ENCODE measurements at places on chromosomes 16 and 17. TPM values are rescaled to one million over a fixed set of nuclear protein-coding genes. Genes with fewer than 3 reads are reported as not detected.

DNA sequence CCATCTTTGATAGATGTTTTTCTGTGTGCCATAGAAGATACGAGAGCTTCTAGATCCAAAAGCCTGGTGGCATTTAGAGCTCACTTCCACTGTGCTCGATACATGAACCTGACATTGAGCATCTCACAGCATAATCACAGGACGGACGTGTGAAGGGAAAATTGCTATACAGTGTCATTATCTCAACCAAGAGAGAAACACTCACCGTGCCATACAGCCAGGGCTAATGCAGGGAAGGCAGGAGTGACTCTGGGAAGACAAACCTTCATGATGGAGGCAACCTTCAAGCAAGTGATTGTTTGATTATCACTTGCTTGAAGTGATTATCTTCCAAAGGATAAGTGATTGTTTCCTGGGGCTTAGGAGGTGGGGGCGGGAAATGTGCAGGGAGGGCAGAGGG, 218.2 kb upstream of the HSBP1 start:
- DNase-seq, result no peak

GRCh38 chr17:81479175-81480071, 33.2 kb downstream of the ACTG1 start:
- no peak for DNase-seq

DNA sequence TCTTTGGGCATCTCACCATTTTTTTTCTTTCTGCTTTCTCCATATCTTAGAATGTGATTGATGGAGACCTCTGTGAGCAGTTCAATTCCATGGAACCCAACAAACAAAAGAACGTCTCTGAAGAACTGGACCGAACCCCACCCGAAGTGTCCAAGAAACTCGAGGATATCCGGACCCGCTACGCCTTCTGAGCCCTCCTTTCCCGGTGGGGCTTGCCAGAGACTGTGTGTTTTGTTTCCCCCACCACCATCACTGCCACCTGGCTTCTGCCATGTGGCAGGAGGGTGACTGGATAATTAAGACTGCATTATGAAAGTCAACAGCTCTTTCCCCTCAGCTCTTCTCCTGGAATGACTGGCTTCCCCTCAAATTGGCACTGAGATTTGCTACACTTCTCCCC, 48.0 kb downstream of the SF3B3 start:
- DNase-seq, result no peak

DNA sequence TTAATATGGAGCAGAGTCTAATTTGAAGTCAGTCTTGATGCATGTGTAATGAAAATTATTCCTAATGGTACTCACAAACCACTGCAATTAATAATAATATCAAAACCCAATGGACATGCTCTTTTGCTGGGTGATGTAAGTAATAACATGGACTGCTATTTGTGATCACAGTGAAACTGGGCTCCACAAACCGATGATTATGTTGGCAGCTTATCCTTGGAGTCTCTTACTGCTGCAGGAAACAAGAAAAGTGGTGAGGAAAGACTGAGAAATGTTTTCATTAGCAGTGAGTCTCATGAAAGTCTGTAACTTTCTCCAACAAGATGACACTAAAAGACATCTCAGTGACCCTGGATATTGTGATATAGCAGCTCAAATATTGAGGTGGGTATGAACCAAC, 45.2 kb downstream of the TMEM100 start:
- no peak for DNase-seq

GRCh38 chr17:18327093-18327492, 12.0 kb downstream of the SMCR8 start:
- no peak for DNase-seq

- DNase-seq, result no peak
Measured at GRCh38 chr16:78385086-78385805, 285.8 kb downstream of the WWOX start.

- no peak for DNase-seq
Measured at GRCh38 chr16:84604477-84605013, 13.3 kb downstream of the COTL1 start.

- no peak for DNase-seq
Measured at GRCh38 chr17:32288615-32289014, 23.0 kb downstream of the RHBDL3 start.

GRCh38 chr17:67615011-67615561, 102.7 kb upstream of the NOL11 start:
- DNase-seq, result no peak

DNA sequence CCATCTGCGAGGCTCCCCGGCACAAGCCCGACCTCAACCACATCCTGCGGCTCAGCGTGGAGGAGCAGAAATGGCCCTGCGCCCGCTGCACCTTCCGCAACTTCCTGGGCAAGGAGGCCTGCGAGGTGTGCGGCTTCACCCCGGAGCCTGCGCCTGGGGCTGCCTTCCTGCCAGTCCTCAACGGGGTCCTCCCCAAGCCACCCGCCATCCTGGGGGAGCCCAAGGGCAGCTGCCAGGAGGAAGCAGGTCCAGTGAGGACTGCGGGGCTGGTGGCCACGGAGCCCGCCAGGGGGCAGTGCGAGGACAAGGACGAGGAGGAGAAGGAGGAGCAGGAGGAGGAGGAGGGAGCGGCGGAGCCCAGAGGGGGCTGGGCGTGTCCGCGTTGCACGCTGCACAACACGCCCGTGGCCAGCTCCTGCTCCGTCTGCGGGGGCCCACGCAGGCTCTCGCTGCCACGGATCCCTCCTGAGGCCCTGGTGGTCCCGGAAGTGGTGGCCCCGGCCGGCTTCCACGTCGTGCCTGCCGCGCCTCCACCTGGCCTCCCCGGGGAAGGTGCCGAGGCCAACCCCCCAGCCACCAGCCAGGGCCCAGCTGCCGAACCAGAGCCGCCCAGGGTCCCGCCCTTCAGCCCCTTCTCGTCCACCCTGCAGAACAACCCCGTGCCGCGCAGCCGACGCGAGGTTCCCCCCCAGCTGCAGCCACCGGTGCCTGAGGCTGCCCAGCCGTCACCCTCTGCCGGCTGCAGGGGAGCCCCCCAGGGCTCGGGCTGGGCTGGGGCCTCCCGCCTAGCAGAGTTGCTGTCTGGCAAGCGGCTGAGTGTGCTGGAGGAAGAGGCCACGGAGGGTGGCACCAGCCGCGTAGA, 13.1 kb upstream of the PRR35 start:
- no peak for DNase-seq

DNA sequence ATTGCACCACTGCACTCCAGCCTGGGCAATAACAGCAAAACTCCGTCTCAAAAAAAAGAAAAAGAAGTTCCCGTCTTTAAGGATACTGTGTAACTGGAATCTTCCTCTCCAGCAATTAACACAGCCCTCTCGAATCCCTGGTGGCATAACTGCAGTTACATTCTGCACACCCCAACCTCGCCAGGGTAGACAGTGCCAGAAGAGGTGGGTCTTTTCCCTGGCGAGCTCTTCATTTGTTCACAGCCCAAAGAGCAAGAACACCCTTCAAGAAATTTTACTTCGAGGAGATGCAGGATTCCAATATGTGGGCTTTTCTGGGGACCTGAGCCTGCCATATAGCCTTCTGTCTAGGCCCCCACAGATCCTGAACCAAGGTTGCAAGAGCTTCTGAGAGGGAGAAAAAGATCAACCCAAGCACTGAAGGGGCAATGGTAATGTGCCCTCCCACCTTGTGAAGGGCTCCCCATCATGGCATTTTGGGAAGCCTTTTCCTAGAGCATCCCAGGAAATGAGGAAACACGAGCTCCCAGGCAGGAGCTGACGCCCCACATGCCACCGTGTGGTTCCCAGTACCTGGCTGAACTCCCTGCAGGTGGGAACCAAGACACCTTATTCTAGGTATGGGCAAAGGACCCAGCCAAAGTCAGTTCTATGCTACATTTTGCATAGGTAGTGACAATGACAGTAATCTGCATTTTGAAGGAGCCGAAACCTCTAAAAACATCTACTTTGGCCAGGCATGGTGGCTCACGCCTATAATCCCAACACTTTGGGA, 26.9 kb downstream of the TK2 start:
- no peak for DNase-seq

DNA sequence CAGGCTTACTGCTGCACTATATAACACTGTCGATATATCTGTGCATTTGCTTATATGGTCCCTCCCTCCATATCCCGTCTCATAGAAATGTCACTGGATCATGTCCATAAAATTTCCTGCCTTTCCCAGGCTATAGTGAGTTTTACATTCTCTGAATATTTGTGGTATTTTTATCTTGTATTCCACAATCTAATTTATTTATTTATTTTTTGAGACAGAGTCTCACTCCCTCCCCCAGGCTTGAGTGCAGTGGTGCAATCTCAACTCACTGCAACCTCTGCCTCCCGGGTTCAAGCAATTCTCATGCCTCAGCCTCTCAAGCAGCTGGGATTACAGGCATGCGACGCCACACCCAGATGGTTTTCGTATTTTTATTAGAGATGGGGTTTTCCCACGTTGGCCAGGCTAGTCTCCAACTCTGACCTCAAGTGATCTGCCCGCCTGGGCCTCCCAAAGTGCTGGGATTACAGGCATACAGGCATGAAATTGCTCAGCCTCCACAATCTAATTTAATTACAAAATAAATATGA, 12.9 kb downstream of the TRIM37 start:
- peak; percentile 24 for DNase-seq

GRCh38 chr16:76913046-76913445, 277.9 kb upstream of the MON1B start:
- DNase-seq, result no peak

GRCh38 chr17:38905375-38905774, 20.0 kb upstream of the LASP1NB start:
- DNase-seq, result no peak

DNA sequence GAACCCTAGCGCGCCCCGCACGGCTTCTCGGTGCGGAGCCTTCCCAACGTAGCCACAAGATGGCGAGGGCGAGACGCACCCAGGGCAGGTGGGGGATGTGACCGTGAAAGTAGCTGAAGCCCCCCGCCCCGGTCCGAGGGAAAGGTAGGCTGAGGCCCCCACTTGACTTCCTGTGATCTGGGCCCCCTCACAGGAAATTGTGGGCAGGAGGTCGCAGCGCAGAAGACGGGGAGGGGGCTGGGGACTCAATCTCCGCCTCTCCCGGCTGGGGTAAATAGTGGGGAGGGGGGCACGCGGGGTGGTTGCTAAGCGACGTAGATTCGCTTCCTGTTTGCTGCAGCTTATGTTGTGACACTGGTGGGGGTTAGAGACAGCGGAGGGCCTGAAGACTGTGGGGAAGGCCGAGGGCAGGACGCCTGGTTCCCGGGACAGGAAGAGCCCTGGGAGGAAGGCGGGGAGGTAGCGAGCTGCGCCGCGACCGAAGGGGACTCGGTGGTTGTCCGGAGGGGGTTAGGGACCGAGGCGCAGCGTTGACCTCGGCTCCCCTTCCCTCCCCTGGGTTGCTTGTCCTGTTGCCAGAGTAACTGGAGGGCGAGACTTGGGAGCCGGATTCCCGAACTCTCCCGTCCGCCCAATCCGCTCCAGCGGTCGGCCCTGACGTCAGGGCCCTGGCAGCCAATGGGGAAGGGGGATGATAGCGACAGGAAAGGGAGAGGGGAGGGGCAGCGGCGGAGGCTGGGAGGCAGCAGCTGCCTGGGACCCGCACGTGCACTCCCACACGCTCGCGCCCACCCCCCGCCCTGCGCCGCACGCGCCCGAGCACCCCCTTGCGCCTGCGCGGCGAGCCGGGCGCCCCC, 1.2 kb downstream of the KDM6B start:
- DNase-seq, result peak; percentile 82

- no peak for DNase-seq
Measured at GRCh38 chr16:27778926-27779570, 229.1 kb downstream of the KATNIP start.

DNA sequence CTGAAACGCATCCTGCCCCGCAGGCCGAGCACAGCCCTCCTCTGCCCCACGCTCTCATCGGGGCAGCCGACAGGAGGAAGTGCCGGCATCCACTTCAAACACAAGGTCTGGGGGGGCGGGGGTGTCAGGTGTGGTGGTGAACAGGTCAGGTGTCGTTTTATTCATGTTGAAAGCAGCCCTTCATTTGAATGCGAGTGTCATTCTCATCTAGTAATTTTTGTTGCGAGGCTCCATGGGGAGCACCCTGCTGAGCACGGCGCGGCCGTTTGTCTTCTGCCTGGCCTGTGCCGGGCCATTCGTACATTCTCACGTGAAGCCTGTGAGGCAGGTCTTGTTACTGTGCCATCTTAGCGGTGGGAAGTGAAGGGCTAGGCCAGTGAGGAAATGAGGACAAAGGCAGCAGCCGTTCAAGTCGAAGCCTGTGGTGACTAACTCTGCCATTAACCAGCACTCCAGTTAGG, 1.9 kb downstream of the ACSF3 start:
- no peak for DNase-seq

DNA sequence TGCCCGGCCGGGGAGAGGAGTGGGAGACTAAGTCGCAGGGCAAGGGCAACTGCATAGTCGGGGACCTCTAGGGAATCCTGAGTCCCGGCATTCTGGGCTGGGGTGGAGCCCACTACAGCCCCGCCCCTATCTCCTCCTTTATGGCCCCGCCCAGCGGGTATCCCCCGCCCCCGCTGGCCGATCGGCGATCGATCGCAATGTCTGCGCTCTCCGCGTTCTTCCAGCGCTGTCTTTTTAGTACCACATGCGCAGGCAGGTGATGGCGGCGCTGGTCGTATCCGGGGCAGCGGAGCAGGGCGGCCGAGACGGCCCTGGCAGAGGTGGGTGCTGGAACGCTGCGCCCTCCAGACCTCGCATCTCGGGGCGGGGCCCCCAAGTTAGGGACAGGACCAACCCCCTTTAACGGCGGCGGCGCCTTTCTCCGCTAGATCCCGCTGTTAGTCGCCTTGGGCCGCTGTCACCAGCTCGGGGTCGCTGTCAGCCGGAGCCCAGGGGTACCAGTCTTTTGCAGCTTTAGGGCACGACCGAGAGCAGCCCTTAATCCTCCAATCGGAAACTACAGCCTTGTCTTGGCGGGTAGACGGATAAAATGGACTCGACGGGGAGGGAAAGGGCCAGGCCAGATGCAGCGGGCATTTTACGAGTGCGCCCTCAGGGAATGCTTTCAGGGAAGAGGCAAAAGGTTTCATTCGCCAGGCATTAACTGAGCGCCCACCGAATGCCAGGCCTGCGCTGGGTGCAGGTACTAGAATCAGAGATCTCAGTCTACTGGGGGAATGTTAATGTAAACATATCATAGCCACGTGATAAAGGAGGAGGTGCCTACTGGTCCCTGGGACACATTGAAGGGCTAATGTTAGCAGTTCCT, at the start of gene DPH1:
Gene DPH1, plus strand, starts transcription at position 243 of the 868 bp plus-strand sequence. Its CDS starts 17 bp downstream, at position 260.
- no peak for DNase-seq

- no peak for DNase-seq
Measured at GRCh38 chr17:59839651-59840328, 53.0 kb downstream of the TUBD1 start.

Gene CA7
- total RNA-seq, result not detected

Gene PFN1
- total RNA-seq, result 444 TPM

Gene TMEM114
- not detected for total RNA-seq

Gene TBC1D3
- total RNA-seq, result not detected

Gene KRTAP3-1
- total RNA-seq, result not detected

Gene RHOT1
- 49.5 TPM for total RNA-seq

Measured in omental fat pad (tissue), 4 donors.